Breast epithelium (tissue), 4 donors: ENCODE measurements at places on chromosomes 11 and 22. TPM values are rescaled to one million over a fixed set of nuclear protein-coding genes. Genes with fewer than 3 reads are reported as not detected.

The RASSF7 gene
- 58.5 TPM for total RNA-seq

The GUCY1A2 gene
- 4.9 TPM for total RNA-seq

The SYT8 gene
- not detected for total RNA-seq

- no peaks in the 10 kb centered on the region for H3K27me3 ChIP-seq
- H3K36me3 ChIP-seq: no peaks in the 10 kb centered on the region
- no peaks in the 10 kb centered on the region for H3K4me1 ChIP-seq
- no peak for DNase-seq
- H3K27ac ChIP-seq: no peak overlapping the region
- no peak overlapping the region for H3K4me3 ChIP-seq
Measured at GRCh38 chr22:35303029-35303624, 3.4 kb downstream of the TOM1 start.

- DNase-seq: no peak
- no peak overlapping the region for H3K4me3 ChIP-seq
- no peaks in the 10 kb centered on the region for H3K36me3 ChIP-seq
- no peaks in the 10 kb centered on the region for H3K27me3 ChIP-seq
Measured at GRCh38 chr11:9753021-9753420, 89.1 kb downstream of the SWAP70 start.

- no peaks in the 10 kb centered on the region for H3K36me3 ChIP-seq
- peak within 1 kb of the TSS; percentile 96 for H3K27ac ChIP-seq
- peaks cover 24% of the 10 kb centered on the region for H3K4me1 ChIP-seq
- no peaks in the 10 kb centered on the region for H3K27me3 ChIP-seq
Measured at GRCh38 chr11:64844330-64845128, at the start of gene CDC42BPG. Gene CDC42BPG (minus strand): TSS chr11:64844653. CDS start chr11:64844569, 84 bp downstream.

GRCh38 chr11:94735907-94736306, 32.2 kb upstream of the AMOTL1 start:
- no peak for DNase-seq
- H3K4me1 ChIP-seq: no peaks in the 10 kb centered on the region
- no peak overlapping the region for H3K4me3 ChIP-seq
- no peak overlapping the region for H3K27ac ChIP-seq

DNA sequence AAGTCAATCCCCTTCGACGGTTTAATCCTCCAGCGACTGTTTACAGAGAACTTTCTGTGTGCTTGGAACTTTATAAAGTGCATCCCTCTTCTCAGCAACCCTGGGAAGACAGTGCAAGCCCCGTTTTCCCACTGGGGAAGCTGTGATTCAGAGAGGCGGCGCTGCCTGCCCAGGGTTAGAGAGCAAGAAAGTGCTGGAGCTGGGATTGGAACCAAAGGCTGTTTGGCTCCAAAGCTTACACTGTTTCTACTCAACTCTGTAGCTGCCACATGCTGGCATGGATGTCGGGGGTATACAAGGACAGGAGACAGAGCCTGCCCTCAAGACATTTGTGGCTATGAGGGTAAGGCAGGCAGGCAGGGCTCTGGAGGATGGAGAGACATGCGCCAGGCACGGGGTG, 13.0 kb downstream of the FBLN1 start:
- H3K4me1 ChIP-seq: peaks cover 6% of the 10 kb centered on the region
- no peaks in the 10 kb centered on the region for H3K36me3 ChIP-seq
- peak overlapping the region; percentile 94 for H3K27ac ChIP-seq
- H3K4me3 ChIP-seq: no peak overlapping the region
